ENCODE measurements at places on chromosomes 16 and 17.

GRCh38 chr17:12936501-12936900 lies 81.3 kb downstream of the ELAC2 start:
- DNase-seq = no peak

- DNase-seq = no peak
Measured at GRCh38 chr16:61908426-61908825, 127.8 kb downstream of the CDH8 start.

DNA sequence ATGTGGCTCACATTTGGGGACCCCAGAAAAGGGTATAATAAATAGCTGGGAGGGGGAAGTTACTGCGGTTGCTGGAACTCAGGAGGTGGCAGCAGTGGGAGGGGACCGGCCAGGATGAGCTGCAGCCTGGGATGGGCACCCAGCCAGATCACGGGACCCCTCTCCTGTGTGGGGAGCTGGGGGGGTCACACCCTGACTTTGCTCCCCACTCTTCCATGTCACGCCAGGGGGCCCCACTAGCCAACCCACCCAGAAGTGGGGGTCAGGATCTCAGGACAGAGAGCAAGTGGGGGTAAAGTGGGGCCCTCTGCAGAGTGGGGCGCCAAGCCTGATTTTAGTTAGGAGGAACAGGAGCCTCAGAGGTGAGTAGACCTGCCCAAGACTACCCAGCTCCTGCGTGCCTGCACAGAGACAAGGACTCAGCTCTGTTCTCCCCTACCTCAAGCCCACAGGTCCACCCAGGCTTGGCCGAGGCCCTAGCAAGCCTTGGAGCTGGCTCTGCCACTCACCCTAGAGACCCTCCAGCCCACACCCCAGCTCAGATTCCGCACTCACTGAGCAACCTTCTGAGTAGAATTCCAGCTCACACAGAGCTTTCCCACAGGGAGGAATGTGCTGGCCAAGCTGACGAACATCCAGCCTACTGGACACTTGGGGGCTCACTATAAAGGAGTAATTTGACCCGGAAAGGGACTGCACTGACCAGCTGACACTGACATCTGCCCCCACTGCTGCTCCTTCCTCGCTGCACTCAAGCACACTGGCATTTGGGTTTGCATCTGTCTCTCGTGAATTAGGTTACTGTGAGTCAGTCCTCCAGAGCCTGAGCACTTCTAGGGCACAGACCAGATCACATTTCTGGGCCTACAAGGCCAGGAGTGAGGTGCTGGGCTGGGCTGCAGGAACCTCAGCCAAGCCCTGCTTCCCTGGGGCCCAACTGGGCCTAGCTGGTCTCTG lies 310.1 kb downstream of the C16orf95 start:
- no peak for DNase-seq

- peak; percentile 29 for DNase-seq
Measured at GRCh38 chr16:82031116-82032084, 3.7 kb upstream of the HSD17B2 start.

- DNase-seq = no peak
Measured at GRCh38 chr16:66036184-66036583, 330.3 kb upstream of the CDH5 start.

GRCh38 chr16:17381784-17382183 lies 89.0 kb downstream of the XYLT1 start:
- no peak for DNase-seq

DNA sequence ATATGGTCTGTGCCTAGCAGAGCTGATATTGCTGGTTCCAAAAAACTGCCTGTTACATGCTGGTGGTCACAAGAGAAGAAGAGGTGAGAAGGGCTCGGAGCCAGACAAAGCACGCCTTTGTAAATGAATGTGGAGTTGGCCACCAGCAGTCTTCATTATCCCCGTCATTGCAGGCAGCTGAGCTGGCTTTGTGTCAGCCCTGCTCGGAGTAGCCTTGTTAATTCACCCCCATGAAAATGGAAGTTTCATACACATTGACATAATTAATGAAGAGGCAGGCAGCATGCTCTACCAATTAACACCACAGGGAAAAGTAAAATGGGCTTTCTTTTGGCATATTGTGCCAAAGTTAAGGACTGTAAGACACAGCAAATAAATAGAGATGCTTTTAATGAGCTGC lies 113.7 kb upstream of the RBFOX1 start:
- no peak for DNase-seq

GRCh38 chr17:13362341-13363122 lies 239.2 kb downstream of the HS3ST3A1 start:
- no peak for DNase-seq

- DNase-seq = no peak
Measured at GRCh38 chr16:85195900-85196772, 83.9 kb upstream of the CIBAR2 start.

GRCh38 chr17:8830141-8830540 lies 31.0 kb upstream of the MFSD6L start:
- no peak for DNase-seq

- DNase-seq = no peak
Measured at GRCh38 chr17:69710926-69711325, 296.4 kb downstream of the MAP2K6 start.

DNA sequence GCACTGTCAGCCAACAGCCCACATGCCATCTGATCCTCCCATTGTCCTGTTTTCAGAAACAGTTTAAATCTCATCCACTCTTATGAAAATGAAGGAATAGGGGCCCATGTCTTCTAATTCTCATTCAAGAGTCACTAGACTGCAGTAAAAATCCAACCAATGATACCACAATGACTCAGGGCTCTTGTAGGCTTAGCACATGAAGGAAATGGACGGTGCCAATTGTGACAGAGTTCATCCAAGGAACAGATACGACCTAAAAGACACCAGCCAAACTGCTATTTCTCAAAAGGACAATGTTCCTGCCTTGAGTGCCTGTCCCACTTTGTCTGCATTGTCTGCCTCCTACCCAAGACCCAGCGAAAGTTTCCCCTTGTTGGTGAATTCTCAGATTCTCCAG lies 204.8 kb upstream of the COX10 start:
- no peak for DNase-seq

DNA sequence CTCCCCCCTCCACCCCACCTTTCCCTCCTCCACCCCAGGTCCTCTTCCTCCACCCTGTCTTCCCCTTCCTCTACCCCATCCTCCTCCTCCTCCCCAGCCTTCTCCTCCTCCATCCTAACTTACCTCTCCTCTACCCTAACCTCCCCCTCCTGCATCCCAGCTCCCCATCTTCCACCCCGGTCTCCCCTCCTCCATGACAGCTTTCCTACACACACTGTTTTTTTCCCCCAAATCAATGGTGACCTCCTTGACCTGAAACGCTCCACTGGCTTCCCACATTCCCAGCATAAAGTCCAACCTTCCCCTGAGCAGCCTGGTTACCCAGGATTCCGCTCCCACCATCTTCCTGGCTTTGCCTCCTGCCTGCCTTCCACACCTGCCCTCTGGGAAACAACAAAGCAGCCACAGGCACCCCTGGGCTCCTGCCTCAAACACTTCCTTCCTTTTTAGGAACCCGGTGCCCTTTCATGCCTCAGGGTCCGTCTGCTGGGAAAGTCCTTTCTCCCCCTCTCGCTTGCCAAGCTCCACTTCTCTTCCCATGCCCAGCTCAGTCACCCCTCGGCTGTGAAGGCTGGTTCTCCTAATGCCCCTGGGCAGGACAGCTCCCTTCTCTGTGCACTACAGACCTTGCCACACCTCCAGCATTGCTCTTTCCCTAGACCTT lies 2.1 kb downstream of the RGS9 start:
- no peak for DNase-seq

- DNase-seq = no peak
Measured at GRCh38 chr17:46776298-46777005, 42.0 kb downstream of the WNT3 start.

DNA sequence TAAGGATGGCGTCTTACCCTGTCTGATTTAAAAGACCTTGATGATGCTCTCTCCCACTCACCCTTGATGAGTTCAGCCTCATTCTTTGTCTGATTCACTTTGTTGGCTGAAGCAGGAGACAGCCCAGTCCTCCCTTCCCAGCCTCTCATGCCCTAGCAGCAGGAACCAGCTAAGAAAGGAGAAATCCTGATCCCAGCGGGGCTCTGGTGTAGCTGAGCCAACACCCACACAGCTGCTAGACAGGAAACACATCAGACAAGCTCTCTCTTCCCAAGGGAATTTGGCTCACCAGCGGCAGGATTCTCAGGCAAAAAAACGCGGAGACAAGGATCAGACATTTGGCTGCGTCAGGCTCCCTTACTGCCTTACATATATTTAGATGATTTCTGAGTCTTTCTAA lies 211.5 kb downstream of the CDH11 start:
- peak; percentile 27 for DNase-seq

DNA sequence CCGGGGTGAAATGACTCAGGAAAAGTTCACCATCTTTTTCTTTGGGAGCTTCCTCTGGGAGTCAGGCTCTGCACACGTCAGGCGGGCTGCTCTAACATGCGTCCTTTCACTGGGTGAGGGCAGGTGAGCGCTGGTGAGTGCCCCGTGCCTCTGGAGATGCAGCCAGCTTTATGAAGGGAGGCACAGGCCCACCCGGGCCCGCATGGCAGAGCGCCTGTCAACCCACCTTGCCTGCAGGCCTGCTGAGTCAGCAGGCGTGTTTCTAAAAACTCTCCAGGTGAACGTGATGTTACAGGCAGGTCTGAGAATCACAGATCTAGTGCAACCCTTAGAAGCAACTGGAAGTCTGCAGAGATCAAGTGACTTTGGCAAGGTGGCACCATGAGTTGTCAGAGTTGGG lies 18.4 kb downstream of the MAP1LC3B start:
- DNase-seq = no peak

- DNase-seq = peak; percentile 42
Measured at GRCh38 chr17:44345454-44346026, 438 bp downstream of the GRN start.

- DNase-seq = no peak
Measured at GRCh38 chr16:11316331-11317015, 28.8 kb upstream of the RMI2 start.

DNA sequence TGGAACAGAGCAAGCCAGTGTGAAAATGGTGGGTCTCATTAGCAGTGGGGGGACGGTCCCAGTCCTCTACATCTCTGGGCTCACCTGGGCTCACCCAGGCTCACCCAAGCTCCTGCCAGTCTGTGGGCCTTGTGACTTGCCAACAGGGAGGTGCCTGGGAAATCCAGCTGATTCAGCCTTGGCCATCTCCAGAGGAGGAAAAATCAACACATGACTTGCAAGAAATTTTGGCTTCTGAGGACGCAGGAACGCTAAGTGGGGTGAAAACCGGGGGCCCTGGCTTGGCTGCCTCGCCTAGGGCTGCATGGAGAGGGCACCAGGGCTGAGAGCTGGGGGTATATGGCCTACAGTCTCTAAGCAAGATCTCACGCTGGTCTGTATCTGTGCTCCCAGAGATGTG lies 47.7 kb downstream of the VAC14 start:
- DNase-seq = no peak

DNA sequence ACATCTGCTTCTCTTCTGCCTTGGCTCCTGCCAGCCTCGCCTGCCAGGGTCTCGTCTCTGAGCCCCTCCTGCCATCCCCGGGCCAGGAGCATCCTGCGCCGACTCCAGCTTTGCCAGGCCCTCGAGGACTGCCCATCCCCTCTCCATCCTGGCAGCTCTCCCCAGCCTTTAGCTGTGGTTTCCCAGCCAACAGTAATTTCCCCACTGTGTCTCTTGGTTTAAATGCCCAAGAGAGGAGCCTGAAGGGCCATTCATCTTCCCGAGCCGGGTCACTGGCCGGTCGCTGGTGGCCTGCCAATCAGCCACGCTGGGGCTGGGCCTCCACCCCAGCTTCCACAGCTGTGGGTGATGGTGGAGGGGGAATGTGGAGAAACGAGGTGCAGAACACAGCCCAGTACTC lies 47.8 kb downstream of the MRC2 start:
- no peak for DNase-seq

GRCh38 chr16:63447121-63447520 lies 1410.9 kb upstream of the CDH8 start:
- DNase-seq = no peak

- no peak for DNase-seq
Measured at GRCh38 chr17:72113751-72114150, 7.1 kb upstream of the SOX9 start.

- DNase-seq = no peak
Measured at GRCh38 chr17:69534235-69534621, 119.7 kb downstream of the MAP2K6 start.

GRCh38 chr16:77344341-77344740 lies 90.5 kb downstream of the ADAMTS18 start:
- no peak for DNase-seq

DNA sequence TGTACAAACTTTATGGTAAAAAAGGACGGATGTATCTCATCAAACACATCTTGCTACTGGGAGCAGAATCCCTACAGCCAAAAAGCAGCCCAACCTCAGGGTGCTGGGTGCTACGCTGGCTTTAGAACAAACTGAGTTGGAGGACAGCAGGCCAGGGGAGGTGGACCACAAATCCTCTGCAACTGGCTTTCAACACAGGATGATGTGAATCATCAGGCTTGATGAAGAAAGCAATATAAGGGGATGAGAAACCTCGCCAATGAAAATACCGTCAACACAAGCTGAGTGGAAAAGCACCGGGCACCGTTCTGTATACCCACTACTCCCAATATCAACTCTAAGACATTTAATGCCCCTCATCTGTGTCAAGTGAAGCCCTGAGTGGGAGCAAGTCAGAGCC lies 14.3 kb downstream of the HBQ1 start:
- no peak for DNase-seq

Data from NCI-H524 treated with DMSO at 0.1 percent for 48 hours (cell line).